Stimulated activated CD8-positive, alpha-beta memory T cell treated with anti-CD3 and anti-CD28 coated beads, Interleukin-2, amount 100 ng/mL, for 1 hour (primary cell): ENCODE measurements at places on chromosomes 16 and 17.

GRCh38 chr17:81427173-81428120 lies 32.2 kb downstream of the BAHCC1 start:
- no peak for DNase-seq

GRCh38 chr17:81345228-81346089 lies 49.8 kb upstream of the BAHCC1 start:
- no peak for DNase-seq

DNA sequence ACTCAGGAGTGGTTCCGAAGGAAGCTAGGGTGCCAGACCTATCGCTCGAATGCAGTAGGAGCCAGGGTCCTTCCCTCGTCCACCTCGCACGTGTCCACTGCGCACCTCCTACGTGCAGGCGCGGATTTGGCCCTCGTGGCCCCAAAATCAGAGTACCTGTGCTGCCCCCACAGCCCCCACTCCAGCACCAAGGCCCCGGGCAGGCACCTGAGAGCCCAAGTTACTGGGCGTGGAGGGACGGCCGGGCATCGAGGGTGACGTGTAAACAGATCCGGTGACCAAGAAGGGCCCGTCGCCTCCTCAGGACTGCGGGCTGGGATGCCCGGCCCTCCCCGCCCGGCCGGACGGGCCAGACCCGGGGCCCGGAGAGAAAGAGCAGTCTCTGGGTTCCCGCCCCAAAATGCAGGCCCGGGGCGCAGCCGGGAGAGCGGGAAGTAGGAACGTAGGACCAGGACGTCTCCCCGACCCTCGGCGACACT lies 492 bp downstream of the SLC25A39 start:
- no peak for DNase-seq

DNA sequence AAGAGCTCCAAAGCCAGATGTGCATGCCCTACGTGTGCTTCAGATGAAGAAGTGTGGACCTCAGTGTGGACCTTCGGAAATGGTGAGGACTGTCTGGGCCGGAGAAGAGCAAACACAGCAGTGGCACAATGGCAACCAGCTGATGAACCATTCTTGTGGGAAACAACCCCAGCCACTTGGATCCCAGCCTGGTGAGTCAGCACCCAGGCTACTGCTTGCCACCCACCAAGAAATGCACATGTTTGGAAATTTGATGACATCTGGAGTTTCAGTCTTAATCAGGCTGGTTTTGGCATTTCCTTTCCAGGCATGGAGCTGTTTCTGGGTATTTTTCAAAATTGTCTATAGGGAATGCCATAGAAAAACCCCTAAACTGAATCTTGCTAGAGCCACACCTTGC lies 42.7 kb downstream of the DYNLRB2 start:
- DNase-seq = no peak

- no peak for DNase-seq
Observed at GRCh38 chr17:18967916-18968315, 16.0 kb downstream of the SLC5A10 start.

- no peak for DNase-seq
Observed at GRCh38 chr17:72945473-72945872, 147.0 kb downstream of the SLC39A11 start.

DNA sequence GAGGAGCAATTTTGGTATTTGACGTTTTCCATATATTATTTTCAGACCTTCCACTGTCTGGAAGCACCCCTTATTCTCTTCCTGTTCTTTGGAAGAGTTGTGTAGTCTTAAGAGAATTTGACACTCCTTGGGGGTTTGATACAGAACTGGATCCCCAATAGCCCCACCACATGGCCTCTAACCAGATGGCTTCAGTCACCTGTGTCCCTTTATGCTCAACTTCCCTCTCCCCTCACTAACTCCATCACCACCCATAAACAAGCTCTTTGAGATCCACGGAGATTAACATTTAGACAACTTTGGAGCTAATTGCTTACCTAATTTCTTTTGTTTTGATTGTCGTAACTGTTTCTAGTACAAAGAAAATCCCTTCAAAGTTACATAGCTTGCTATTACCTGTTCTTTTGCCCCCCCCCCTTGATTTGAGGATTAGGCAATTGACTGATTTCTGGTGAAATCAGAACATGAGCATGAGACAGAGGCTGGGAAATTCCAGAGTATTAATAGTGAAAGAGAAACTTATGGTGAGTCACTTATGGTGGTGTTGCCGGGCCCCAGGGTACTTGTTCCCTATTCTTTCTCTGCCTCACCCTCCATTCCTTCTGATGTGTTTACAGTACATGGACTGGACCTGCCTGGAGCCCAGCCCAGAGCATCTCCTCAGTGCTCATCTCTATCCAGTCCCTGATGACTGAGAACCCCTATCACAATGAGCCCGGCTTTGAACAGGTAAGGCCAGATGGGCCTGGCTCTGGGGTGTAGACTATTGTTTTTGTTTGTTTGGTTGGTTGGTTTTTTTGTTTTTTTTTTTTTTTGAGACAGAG lies 7.5 kb downstream of the UBE2Z start:
- no peak for DNase-seq

DNA sequence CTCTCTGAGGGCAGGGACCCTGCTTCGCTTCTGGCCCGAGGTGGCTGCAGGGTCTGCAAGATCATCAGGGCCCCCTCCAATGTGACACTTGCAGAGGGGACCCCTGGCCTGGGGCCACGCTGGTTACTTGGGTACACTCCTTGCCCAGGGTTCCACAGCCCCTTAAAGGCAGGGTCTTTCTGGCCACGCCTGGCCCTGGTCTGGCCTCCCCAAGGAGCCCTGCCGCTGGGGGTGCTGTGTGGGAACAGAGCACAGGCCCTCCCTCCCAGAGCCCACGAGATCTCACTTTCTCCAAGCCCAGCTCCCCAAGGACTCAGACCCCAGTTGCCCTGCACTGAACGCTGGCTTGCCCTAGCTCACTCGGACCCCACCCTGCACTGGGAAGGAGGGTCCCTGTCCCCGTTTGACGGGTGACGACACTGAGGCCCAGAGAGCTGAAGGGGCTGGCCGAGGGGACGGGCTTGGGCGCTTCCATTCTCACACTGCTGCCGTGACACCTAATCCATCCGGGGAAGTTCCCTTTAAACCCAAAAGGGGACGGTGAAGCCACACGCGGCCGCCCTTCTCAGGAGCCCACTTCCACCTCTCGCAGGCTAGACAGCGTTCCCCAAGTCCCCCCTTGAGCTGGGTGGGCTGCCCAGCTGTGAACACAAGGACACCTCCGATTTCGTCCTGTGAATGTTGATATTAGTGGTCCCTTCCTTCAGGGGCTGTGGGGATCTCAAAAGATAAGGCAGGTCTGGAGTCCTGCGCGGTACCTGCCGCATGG lies 26.9 kb upstream of the OSGIN1 start:
- DNase-seq = no peak

GRCh38 chr16:86510465-86511261 lies at the start of gene FOXF1:
TSS of gene FOXF1 (plus strand) at chr16:86510527. CDS start at chr16:86510570, 43 bp downstream.
- no peak for DNase-seq

GRCh38 chr16:64638766-64639165 lies 483.1 kb downstream of the CDH11 start:
- no peak for DNase-seq

DNA sequence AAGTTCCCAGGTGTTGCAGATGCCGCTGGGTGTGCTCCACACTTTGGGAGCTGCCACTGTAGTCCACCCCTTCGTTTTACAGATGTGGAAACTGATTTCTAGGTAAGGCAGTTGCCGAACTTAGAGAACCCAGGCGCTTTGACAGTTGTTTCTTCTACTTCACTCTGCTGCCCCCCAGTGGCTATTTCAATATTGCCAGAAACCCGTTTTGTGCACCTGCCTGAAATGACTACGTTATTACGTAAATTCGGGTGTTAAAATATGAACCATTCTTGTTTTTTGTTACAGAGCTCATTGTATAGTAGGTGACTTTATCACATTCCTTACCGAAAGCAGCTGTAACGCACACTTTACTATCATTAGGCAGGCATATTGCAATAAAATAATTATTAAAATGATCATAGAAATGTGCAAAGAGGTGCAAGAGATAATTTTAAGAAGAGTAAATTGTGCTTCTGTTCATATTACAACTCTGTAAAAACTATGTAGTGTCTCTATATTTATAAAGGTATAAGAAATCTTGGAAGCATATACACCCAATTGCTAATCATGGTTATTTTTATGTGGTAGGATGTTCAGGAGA lies 44.9 kb downstream of the OTOA start:
- peak; percentile 61 for DNase-seq

- no peak for DNase-seq
Observed at GRCh38 chr16:50945171-50945570, 203.3 kb downstream of the CYLD start.

DNA sequence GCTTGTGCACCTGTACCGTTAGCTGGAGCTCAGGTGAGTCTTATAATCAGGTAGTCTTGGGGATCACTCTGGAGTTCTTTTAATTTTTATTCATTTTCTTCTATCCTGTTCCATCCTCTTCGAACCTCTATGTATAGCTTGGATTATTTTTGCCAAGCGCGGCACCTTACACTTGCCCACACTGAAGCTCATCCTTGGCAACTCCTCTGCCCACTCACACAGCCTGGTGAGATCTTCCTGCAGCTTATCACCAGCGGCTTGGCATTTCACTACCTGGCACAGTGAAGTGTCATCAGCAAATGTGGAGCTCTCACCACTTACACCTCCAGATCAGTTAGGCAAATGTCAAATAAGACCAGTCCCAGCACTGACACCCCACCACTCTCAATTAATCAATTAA lies 116.7 kb downstream of the CACNG3 start:
- DNase-seq = no peak

GRCh38 chr17:80990921-80991644 lies 558 bp upstream of the CHMP6 start:
- DNase-seq = no peak

DNA sequence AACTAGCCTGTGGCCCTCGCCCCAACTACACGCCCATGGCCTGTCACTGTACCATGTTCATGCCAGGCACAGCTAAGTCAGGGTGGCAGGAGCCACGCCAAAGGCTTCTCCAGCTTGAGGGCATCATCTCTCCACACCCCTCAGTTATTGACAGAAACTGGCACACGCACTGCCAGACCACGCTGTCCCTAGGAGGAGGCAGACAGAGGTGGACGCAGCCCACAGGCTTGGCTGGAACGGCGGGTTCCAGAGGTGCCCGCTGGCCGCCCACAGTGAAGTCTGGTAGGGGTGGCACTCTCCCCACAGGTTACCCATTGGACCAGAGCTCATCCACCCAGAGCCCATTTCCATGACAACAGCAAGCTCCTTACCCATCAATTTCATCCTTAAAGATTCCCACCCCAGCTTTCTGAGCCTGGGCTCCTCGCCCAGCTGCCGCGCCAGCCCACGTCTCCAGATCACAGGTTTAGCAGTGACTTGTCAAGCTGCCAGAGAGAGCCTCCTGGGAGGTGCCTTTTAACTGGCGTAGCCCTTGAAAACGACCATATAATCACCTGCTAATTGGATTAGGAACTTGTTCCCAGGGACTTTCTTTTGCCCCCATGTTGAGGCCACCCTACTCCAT lies 27.9 kb downstream of the RPRML start:
- DNase-seq = no peak

DNA sequence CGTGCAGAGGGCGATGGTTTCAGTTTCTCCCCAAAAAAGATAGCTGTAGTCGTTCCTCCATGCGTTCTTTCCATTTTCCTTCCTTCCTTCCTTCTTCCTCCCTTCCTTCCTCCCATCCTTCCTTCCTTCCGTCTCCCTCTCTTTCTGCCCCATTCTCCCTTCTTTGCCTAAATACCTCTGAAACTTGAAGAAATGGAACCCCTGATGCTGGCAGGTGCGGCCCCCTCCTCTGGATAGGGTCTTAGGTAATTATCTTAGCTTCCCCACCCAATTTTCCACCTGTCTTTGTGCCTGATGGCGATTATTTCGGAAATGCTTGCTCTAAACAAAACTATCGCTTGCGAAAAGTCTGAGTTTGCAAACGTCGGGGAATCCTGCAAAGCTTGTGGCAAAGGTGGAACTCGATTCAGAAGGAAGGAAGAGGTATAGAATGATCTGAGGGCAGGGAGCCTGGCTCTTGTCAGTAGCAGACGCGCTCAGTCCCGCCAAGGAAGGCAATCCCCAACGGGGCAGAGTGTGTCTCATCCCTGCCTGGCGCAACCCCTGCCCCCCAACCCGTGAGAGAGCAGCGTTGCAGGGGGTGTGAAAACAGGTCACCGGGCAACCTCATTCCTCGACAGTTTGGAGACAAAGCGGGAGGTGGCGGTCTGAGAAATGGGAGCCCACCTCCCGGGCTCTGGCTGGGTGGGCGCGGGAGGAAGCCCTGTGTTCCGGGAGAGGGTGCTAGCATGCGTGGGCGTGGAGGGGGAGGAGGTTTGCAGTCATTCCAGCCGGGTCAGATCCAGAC lies 2.9 kb upstream of the CBX8 start:
- DNase-seq = no peak

DNA sequence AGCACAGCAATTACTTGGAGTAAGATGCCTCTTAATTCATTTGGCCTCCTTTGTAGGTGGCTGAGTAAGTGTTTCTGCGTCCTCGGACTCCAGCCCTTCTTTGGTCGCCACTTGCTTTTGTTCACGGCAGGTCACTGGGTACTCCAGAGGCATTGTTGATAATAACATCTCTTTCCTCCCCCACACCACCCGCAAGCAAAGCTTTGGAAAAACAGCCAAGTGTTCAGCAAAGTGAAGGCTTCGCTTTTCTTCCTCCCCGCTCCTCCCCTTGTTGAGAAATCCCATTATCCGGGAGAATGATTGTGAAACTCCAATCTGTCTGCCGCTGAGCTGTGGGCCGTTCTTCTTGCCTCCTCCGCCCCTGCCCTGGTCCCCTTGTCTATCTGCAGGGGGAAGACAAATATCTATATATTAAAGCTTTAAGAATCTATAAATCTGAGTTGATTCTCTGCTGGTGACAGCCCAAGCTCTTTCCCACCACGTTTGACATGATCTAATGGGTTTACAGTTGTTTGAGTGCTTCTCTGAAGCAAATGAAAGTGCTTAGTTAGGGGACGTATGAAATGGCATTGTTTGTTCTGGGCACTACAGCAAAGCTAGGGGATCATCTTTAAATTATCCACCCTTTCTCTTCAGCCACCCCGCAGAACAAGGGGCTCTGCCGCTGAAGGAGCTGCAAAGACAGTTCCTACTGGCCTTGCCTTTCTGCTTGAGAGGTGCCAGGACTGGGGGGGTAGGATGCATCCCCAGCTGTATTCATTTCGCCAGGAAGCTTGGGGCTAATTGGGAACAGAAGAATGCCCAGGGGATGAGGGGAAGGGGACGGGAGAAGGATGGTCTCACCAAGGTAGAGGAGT lies 167.1 kb downstream of the CCDC182 start:
- DNase-seq = no peak

DNA sequence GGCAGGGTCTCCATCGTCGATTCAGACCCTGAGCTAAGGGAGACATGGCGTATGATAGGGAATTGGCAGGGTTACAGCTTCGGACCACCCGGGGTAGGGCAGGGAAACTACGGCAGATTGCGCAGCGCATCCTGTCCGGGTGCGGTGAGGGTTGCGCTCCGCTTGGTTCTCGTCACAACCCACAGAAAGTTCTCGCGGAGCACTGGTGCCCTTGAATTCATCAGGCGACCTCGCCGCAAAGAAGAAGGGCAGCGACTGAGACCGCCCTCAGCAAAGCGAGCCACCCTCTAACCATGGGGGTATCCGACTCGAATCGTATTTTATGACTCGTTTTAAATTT lies 1.2 kb downstream of the HS3ST3B1 start:
- no peak for DNase-seq

DNA sequence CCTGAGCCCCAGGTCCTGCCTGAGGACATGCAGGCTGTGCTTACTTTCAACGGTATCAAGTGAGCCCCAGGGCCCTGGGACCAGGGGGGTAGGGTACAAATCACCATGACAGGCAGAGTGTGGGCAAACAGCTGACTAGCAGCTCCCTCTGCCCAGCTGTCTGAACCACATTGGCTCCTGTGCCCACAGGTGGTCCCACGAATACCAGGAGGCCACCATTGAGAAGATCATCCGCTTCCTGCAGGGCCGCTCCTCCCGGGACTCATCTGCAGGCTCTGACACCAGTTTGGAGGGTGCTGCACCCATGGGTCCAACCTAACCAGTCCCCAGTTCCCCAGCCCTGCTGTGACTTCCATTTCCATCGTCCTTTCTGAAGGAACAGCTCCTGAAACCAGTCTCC lies 10.0 kb downstream of the SLC46A1 start:
- DNase-seq = no peak
